ENCODE measurements at places on chromosomes 3 and 15. TPM values are rescaled to one million over a fixed set of nuclear protein-coding genes. Genes with fewer than 3 reads are reported as not detected.

Gene SAMD7
- total RNA-seq, result not detected

- DNase-seq, result no peak
Measured at GRCh38 chr3:98733053-98733811, 29.9 kb upstream of the ST3GAL6 start.

Gene PROK2
- 0.29 TPM for total RNA-seq

- DNase-seq, result no peak
Measured at GRCh38 chr15:89395996-89396395, 61.4 kb upstream of the POLG start.

GRCh38 chr3:12041446-12042041 is 37.4 kb downstream of the SYN2 start:
- DNase-seq, result no peak

Gene SLC51B
- total RNA-seq, result not detected

All from esophagus muscularis mucosa (tissue), 4 donors.